MG63 (cell line): ENCODE measurements at places on chromosomes 12 and 14.

DNA sequence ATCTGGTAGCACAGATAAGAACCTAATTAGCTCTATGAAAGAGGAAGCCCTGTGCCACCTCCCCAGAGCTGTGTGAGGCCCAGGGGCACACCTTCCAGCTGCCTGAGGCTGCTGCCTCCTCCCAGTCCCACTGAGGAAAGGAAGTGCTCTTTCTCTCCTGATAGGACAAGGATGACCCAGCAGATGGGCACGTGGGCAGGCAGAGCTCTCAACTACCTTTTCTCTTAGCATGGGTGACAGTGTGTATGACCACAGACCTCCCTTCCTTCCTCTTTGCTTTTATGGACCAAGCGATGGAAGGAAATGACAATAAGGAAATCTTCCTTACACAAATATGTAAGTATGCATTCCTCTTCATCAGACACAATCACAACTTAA lies 127.6 kb upstream of the AMIGO2 start:
- DNase-seq: no peak

- no peak for DNase-seq
Observed at GRCh38 chr14:99643343-99643742, 1.6 kb upstream of the HHIPL1 start.

- DNase-seq: no peak
Observed at GRCh38 chr14:60502541-60502940, 6.4 kb upstream of the SIX6 start.

- DNase-seq: no peak
Observed at GRCh38 chr14:77580964-77581505, 35.4 kb downstream of the SPTLC2 start.

DNA sequence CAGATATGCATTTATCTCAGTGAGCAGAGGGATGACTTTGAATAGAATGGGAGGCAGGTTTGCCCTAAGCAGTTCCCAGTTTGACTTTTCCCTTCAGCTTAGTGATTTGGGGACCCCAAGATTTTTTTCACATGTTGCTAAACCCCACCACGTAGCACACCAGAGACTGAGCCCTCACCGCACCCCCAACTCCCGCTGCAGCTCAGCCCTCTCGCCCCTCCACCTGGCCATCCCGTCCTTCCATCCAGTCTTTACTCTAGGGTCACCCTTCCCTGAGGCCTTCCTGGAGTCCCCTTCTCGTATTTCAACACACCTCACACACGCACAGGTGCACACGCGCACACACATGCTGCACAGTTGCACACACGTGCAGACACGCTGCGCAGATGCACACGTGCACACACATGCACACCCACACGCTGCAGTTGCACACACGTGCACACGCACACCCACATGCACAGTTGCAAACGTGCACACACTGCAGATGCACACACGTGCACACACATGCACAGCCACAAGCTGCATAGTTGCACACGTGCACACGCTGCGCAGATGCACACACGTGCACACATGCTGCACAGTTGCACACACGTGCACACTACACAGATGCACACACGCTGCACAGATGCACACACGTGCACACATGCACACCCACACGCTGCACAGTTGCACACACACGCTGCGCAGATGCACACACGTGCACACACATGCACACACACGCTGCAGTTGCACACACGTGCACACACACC lies 30.0 kb downstream of the HSP90AA1 start:
- no peak for DNase-seq

DNA sequence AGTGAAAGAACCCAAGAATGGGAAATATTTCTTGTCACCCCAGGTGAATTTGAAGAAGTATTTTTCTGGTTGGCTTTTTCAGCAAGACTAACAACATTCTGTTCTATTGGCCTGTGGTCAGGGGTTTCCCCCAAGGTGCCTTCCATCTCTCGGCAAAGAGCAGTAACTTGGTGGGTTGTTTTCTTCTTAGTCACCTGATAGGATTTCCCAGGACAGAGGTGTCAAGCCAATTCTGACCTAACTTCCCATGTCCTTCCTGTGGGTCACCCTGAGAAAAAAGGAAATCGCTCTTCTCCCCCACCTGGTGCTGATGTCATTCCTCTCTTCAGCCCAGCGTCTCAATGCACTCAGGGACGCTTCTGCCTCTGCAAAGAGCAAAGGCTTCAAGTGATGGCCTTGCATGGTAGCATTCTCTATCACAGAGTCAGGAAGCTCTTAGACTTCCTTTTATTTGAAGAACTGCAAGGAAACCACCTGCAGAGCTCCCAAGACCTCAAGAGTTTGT lies 16.1 kb upstream of the IFNG start:
- no peak for DNase-seq

DNA sequence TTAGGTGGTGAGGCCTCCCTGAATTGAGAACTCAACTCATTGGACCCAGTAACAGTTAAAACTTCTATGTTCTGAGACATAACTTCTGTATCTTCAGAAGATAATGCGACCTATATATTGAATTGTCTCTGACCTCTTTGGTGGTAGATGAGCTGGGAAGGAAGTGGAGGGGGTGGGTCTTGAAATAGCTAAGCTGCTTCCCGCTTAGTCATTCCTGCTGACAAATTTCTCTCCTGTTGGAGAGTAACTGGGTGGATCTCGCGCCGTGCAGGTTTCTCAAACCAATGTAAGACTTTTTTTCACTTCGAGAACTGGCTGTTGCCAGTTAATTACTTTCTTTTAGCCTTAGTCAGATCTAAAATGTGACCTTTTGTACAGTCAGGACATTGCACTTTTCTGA lies 100.8 kb downstream of the PPHLN1 start:
- peak; percentile 36 for DNase-seq

GRCh38 chr12:74454109-74454508 lies 83.5 kb upstream of the ATXN7L3B start:
- no peak for DNase-seq

GRCh38 chr12:27530157-27530922 lies 6.3 kb downstream of the PPFIBP1 start:
- no peak for DNase-seq

DNA sequence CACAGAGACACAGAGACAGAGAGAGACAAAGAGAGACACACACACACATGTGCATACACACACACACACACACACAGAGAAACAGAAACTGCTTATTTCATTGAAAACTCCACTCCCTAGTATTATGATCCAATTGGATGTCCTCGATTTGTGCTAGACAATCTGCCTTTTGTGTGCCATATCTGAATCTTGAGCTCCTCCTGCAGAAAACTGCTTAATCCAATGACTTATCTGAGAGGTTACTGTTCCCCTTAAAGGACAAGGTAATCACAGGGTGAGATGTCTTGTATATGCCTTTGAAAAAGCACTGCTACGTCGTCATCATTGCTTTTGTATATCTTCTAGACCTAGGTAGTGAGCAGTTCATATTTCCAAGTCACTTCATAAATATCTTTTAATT lies 371.5 kb downstream of the LRIG3 start:
- no peak for DNase-seq

DNA sequence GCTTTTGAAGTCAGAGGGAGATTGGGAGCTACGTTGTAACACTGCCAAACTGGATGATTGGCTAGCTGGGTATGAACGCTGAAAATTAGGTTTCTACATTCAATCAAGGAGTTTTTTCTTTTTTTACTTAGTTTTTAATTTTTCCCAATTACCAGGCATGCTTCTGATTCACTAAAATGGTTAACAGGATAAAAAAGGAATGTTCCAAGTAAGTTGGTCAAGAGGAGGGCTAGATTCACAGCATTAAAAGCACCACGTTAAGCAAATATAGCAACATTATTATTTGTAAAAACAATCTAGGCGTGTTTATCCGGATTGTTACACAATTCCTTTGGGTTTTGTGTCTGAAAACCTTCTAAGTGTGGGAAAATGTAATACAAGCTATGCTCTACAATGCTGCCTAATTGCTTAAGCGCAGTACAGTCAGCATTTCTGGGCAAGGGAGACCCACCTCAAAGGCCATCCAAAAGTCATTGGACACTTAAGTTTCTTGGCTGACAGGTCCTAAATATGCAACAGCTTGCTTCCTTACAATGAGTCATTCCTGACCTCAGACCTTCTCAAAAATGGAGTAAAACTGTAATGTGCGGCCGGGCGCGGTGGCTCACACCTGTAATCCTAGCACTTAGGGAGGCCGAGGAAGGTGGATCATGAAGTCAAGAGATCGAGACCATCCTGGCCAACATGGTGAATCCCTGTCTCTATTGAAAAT lies 1.2 kb downstream of the RPLP0 start:
- DNase-seq: peak; percentile 75

DNA sequence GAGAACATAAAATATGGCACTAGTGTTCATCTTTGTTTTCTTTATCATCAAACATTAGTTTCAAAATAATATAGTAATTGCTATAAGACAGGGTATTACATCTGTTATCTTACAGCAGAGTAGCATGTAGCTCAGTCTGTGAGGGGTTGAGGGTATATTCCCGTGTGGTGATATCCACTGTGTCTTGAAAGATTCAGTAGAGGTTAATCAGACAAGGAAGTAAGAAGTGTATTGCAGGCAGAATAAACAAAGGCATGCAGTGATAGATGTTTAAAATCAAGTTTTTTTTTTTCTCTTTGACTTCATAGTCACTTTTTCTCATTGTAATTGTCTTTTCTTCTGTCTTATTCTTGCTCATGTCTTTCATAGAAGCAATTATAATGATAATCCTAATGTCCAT lies 48.3 kb downstream of the METTL25 start:
- no peak for DNase-seq
